Stimulated activated CD4-positive, alpha-beta T cell treated with anti-CD3 and anti-CD28 coated beads, TNF-alpha, amount 100 ng/mL, for 1 hour (primary cell): ENCODE measurements at places on chromosomes 4 and X.
A peak's percentile ranks its signal among the peaks of the same experiment; 100 is the strongest.

DNA sequence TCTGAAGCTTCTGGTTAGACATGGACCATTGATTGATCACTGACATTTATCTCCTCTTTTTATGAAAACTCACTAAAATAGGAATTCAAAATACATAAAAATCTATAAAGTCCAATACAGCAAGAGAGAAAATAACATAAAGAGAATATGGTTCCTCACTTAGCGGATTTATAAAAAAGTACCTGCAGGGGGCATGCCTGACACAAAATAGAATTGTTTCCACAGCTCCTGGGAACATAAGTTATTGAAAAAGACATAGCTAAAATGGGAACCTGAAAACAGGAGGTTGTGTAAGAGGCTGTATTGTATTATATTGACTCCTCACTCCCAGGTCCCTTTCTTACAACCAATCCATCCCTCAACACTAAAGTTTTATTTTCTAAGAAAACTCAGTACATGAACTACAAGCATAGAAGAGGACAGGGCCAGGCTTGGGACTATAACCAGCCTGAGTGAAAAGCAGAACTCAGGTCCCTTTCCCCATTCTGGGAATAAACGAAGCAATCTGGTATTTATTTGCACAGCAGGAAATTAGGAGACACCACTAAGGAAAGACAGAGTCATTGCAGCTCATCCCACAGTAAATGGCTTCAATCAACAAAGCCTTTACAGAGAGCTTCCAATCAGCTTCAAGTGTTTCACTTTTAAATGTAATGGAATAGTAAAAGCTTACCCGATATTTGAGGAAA is 121.1 kb upstream of the NDST4 start:
- DNase-seq: no peak

- no peak for DNase-seq
Measured at GRCh38 chr4:48334900-48335384, 6.4 kb upstream of the SLAIN2 start.

DNA sequence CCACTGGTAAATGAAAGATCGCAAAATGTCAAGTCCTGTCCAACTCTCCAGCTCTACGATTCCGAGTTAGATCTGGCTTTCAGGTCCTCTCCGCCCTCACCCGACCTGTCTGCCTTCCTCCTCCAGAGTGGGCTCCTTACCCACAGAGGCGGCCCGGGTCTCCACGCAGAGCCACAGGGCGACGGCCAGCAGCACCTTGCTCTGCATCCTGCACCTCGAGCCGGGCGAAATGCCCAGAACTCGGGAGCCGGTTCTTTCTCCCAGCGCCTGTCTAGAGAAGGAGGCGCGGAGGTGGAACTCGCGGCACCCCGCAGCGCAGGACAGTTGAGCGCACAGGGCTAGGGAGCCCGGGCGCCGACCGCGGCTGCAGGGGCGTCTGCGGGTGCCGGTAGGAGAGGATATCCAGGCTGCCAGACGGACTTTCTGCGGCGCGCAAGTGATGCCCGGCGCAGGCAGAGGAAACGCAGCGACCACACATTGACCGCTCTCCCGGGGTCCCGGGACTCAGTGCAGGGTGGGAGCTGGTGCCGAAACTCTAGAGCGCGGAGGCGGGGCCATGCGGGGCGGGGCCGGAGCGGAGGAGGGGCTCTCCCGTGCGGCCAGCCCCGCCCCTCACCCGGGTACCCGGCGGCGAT is at the start of gene KDR:
Gene KDR, minus strand, starts transcription at position 509 of the 635 bp plus-strand sequence. Its CDS starts 302 bp downstream, at position 207.
- DNase-seq: no peak

GRCh38 chr4:12595986-12596385 is 888.2 kb downstream of the RAB28 start:
- DNase-seq: no peak

- DNase-seq: peak; percentile 22
Measured at GRCh38 chr4:1309261-1310010, 19.7 kb downstream of the MAEA start.

- DNase-seq: no peak
Measured at GRCh38 chr4:116215622-116216021, 869.8 kb downstream of the TRAM1L1 start.

- DNase-seq: no peak
Measured at GRCh38 chr4:89242864-89243732, 64.5 kb downstream of the GPRIN3 start.

- DNase-seq: no peak
Measured at GRCh38 chrX:34884817-34885216, 57.8 kb upstream of the FAM47B start.

- no peak for DNase-seq
Measured at GRCh38 chrX:62928906-62929305, 422.2 kb downstream of the SPIN4 start.

- no peak for DNase-seq
Measured at GRCh38 chrX:78333521-78333920, 6.1 kb upstream of the CYSLTR1 start.

GRCh38 chrX:12021698-12022097 is 116.6 kb upstream of the FRMPD4 start:
- no peak for DNase-seq

DNA sequence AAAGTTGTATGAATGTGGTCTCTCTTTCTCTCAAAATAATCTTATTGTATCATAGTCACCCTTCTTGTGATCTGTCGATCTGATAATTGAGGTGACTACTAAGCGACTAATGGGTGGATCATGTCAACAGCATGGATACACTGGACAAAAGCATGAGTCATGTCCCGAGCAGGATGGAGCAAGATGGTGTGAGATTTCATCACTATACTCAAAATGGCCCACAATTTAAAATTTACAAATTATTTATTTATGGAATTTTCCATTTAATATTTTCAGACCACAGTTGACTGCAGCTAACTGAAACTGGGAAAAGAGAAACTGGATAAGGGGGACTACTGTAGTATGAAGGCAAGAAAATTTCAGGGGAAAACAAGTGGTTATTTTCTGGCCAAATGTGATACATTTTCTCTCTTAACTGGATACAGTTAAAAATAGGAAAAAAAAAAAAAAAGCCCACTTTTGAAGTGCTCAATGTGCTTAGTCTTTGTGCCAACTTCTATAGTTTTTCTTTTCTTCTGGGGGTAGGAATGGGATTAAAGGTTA is 25.3 kb downstream of the FAM241A start:
- DNase-seq: no peak

- DNase-seq: no peak
Measured at GRCh38 chr4:140088323-140088967, 65.5 kb downstream of the MAML3 start.

GRCh38 chr4:173878701-173879100 is 348.7 kb upstream of the HAND2 start:
- no peak for DNase-seq

GRCh38 chr4:79250887-79251286 is 75.0 kb downstream of the NAA11 start:
- DNase-seq: no peak

- no peak for DNase-seq
Measured at GRCh38 chr4:86280246-86280645, 79.6 kb downstream of the MAPK10 start.

DNA sequence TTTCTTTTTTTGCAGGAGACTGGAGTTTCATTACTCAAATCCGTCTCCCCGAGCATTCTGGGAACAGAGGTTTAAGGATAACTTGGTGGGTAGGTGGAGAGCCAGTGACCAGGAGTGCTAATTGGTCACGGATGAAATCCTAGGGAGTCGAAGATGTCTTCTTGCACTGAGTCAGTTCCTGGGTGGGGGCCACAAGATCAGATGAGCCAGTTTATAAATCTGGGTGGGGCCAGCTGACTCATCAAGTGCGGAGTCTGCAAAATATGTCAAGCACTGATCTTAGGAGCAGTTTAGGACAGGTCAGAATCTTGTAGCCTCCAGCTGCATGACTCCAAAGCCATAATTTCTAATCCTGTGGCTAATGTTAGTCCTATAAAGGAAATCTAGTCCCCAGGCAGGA is 741.3 kb downstream of the PCDH7 start:
- DNase-seq: no peak

GRCh38 chr4:165175879-165176278 is 31.5 kb upstream of the KLHL2 start:
- DNase-seq: no peak

DNA sequence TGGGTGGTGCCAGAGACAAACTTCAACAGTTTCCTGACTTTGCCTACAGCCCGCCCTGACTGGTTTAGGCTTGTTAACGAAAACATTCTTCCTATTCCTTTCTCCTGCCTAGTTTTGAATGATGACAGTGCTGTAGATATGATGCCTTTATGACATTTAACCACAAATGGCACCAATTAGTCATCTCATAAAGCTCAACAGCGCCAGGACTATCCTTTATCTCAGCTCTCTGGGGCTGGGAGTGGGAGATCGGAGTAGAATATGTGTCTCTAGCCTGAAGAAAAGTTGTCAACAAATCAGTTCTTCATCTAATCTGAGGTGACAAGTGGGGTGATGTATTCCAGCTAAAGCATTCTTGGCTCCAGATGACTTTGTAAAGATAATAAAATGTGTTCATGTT is 64.6 kb upstream of the SH3RF1 start:
- no peak for DNase-seq

GRCh38 chrX:39787999-39788398 is 309.8 kb downstream of the BCOR start:
- no peak for DNase-seq

- no peak for DNase-seq
Measured at GRCh38 chr4:26558166-26558895, 25.6 kb upstream of the TBC1D19 start.

- no peak for DNase-seq
Measured at GRCh38 chr4:48706736-48707135, 73.3 kb downstream of the FRYL start.

DNA sequence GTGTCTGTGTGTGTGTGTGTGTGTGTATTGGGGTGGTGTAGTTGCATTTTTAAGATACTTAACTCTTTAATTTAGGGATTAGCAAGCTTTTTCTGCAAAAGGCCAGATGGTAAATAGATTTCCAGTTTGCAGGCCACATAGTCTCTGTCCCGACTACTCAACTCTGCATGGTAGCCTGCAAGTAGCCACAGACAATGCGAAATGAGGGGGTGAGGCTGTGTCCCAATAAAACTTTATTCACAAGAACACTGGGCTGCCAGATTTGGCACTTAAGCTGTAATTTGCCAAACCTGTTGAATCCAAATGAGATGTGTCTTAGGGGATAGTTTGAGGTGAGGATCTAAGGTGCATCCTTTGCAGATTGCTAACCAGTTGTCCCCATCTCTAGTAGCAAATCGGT is 6.8 kb downstream of the ATP2B3 start:
- no peak for DNase-seq

- DNase-seq: no peak
Measured at GRCh38 chr4:101103381-101104142, 243.8 kb downstream of the PPP3CA start.

DNA sequence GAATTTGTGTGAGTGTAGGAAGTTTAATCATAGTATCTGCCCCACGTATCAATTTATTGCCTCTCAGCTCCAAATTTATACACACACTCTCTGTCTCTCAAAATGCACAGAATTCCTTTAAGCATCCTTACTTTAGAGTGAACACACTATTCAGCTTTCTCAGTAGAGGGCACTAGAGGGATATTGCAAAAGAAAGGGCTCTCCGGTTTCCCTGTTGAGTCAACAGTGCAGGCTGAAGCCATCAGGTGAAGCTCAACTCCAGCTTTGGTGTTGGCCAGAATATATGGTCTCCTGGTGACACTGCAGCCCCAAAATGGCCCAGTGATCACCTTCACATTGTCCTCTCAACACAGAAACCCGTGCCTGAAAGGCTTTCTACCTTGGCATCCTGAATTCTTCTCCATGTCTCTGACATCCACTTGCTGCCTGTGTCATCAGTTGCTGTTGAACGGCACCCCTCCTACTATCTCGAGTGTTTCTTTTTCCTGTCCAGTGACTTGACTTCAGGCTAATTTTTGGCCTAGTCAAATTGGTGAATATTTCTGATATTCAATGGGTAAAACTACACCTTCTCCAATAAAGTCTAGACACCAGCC is 670.5 kb downstream of the GABRG1 start:
- no peak for DNase-seq

GRCh38 chrX:23668335-23668734 is 1.0 kb downstream of the PRDX4 start:
- DNase-seq: no peak

GRCh38 chr4:147482281-147482680 is 1.4 kb downstream of the EDNRA start:
- no peak for DNase-seq

GRCh38 chr4:73723023-73723422 is 17.3 kb upstream of the CXCL8 start:
- no peak for DNase-seq

- no peak for DNase-seq
Measured at GRCh38 chrX:15797707-15798106, 7.4 kb downstream of the ZRSR2 start.

DNA sequence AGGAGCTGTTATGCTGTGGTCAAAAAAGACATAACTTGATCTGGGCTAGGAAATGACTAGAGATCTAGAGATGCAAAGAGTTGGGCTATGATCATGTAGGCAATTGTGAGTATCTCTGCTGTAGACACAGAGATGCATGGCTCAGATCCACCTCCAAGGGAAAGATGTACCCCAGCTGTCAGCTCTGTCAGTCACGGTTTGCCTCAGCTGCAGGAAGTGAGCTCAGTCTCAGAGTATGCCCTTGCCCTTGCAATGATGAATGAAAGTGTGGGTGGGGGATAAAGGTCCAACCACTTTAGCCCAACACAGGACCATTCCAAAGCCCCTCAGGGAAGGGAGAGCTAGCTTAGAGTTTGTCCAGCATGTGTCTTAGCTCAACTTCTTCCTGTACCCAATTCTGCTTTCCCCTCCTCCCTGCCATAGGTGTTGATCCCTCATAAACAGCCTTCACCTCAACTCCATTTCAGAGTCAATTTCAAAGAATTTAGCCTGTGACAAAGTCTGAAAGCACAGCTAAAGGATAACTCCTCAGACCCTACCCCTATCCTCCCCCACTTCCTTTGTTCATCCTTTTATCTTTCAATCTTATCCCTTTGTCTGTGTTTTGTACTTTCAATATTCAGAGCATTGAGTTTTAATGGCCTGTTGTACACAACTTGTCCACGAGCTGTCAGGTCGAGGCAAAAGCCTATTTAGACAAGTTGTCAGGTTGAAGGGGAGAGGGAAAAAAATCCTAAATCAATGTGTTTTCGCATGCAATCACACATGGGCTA is 90.6 kb downstream of the MID1IP1 start:
- no peak for DNase-seq

- DNase-seq: no peak
Measured at GRCh38 chrX:17944833-17945497, 83.9 kb upstream of the RAI2 start.

DNA sequence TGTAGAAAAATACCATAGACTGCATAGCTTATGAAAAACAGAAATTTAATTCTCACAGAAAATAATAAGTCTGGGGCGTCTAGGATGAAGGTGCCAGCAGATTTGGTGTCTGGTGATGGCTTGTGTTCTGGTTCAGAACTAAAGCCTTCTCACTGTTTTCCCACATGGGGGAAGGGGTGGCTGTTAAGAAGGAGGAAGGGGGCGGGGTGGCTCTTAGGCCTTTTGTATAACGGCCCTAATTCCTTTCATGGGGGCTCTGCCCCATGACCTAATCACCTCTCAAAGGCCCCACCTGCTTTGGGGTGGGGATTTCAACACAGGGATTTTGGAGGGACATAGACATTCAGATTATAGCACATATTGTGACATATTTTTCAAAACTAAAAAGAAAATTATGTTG is 173.2 kb upstream of the TECRL start:
- DNase-seq: no peak

GRCh38 chr4:69858690-69859089 is 1.3 kb downstream of the SULT1E1 start:
- no peak for DNase-seq
